Hematopoietic multipotent progenitor cell treated with erythropoietin and hydrocortisone succinate and interleukin-3 and kit ligand, for 15 days (in vitro differentiated cells): ENCODE measurements at places on chromosomes 16 and 17.
A peak's percentile ranks its signal among the peaks of the same experiment; 100 is the strongest.

DNA sequence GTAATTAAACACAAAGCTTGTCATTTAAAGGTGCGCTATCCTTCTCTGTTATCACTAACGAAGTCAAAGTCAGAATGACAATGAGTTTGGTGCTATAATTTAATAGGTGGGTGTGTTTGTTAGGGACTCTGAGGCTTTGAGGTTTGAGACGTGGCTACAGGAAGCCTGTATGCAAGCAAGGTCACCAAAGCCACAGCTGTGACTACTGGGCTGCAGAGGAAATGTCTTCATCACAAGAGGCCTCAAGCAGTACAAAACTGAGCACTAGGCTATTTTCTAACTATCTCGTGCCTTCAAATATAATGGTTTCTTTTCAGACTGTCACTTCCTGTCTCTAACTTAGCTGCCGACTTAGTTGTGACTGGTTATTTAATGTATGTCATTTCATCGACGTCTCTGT lies 141.2 kb downstream of the AATF start:
- no peak for DNase-seq

- peak; percentile 75 for DNase-seq
Measured at GRCh38 chr17:18141210-18141803, 32.8 kb downstream of the MYO15A start.

- no peak for DNase-seq
Measured at GRCh38 chr16:2712546-2712945, 7.5 kb downstream of the PRSS27 start.

- DNase-seq = no peak
Measured at GRCh38 chr16:57624044-57624688, 4.3 kb upstream of the ADGRG1 start.

DNA sequence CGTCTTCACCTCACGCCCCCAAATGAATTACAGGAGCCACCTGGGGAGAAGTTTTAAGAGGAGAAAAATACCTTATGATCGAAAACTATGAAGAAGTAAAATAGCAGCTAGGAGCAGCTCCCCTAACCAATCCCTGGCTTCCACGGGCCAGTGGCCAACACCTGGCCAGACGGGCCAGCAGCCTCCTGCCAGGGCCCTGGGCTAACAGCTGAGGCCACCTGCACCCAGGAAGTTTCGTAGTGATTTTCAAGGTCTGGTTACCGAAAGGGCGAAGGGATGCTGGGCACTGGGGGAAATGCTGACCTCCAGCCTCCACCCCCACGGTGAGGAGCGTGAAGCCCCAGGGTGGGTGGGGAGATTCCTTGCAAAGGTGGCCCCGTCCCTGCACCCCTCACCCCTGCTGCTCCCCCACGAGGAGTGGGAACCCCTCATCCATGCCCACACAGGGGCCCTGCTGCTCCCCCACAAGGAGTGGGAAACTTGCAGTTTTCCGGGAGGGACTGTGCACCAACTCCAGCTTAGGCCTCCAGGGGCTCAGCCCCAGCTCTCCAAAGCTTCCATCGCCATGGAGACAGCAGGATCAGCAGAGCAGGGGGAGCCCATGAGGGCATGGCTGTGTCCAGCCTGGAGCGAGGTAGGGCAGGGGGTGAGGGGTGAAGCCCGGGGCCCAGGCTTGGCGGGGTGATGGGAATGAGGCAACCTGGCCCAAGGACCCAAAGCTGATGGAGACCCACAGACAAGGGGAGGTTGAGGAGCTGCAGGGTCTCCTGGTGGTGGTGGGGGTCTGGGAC lies 31.9 kb upstream of the ACSF3 start:
- DNase-seq = no peak

DNA sequence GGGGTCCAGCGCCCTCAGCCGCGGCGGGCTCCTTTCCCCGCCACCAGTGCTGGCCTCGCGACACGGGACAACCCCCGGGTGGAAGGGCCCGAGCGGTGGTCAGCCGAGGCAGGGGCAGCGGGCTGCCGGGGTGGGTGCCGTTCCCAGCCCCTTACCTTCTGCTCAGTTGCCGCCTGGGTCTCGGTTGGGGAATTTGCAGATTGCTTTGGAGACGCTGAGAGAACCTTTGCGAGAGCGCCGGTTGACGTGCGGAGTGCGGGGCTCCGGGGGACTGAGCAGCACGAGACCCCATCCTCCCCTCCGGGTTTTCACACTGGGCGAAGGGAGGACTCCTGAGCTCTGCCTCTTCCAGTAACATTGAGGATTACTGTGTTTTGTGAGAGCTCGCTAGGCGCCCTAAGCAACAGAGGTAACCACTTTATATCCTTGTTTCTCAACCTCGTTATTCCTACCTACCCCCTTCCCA lies 381 bp downstream of the CTNS start:
- no peak for DNase-seq

DNA sequence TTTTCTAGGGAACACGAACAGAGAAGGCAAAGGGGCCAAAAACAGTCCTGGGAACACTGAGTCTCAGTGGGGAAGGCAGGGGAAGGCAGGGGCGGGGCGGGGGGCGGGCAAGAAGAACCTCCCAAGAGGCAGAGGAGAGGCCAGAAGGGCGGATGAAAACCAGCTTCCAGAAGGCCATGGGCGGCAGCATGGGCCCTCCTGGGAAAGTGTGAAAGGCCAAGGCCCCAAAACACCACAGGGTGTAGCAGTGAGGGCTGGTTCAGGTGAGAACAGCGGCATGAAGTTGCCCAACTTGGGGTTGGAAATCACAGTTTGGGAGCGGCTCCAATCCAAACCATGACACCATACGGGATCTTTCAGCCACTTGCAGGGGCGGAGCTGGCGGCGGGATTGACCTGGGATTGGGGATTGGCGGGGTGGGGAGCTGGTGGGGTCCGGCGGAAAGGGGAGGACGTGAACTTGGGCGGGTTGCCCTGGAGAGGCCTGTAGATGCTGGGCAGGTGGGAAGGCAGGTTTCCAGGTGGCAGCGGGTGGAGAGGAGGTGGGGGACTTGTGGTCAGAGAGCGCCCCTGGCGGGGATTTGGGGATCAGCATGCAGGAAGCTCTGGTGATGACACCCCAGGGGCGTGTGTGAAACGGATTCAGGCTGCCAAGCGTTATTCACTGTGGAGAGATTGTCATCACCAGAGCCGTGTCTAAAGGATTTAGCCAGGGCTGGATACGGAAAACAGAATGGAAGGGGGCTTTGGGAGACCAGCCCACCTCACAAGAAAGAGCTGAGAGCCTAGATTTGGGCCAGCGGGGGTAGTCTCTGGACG lies 80.9 kb downstream of the ARHGAP23 start:
- peak; percentile 85 for DNase-seq

DNA sequence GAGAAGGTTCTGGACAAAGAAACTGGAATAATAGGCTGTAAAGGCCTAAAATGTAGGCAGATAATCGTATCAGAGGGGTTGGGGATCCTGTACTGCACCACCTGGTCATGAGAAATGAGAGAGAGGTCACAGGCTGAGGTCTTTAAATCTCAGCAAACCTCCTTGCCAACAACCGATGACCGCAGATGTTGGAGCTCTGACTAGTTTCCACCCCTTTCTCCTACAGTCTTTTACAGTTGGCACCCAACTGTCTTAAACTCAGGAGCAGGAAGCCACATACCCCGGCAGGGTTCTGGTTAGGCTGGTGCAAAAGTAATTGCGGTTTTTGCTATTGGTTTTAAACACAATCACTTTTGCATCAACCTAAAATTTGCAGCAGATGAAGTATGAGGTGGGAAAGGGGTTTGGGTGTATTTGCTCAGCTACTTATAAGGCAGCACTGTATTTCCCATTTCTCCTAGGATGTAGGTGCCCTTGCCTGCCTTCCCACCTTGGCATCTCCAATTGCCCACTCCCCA lies 261.8 kb upstream of the MYOCD start:
- no peak for DNase-seq

GRCh38 chr16:70769131-70769530 lies 31.8 kb downstream of the VAC14 start:
- DNase-seq = no peak

DNA sequence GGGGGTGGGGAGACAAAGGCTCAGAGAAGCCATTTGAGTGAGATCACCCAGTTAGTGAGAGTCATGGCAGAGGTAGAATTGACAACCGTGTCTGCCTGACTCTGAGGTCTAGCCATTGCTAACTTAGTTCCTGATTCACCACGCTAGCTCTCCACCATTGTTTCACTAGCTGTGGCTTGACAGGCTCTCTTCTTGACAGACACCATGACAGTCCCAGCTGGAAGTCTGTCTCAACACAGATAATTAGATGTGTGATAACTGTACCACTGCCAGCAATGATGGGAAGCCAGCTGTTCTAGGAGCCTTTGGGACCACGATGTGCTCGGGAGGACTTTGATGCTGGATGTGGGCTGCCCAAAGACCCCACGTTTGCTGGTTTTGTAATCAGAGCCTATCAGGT lies 170.5 kb upstream of the CACNG3 start:
- no peak for DNase-seq

DNA sequence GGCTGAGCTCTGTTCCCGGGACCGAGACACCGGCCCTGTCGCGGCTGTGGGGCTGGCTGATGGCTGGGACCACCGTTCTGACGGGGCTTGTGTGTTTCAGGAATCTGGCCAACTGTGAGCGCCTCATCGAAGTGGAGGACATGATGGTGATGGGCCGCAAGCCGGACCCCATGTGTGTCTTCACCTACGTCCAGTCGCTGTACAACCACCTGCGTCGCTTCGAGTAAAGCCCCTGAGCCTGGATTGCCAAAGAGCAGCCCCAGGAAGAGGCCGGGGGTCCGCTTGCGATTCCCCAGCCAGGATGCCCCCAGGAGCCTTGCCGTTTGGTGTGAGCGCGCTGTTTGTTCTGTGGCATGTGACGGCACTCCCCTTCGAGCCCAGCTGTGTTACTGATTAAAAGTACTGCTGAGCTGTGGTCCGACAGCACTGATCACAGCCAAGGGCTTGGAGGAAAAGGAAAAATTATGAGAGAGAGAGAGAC lies 23.0 kb downstream of the SMTNL2 start:
- DNase-seq = no peak

GRCh38 chr17:8829036-8829941 lies 30.1 kb upstream of the MFSD6L start:
- DNase-seq = no peak

- no peak for DNase-seq
Measured at GRCh38 chr16:63461248-63461841, 1425.1 kb upstream of the CDH8 start.

- no peak for DNase-seq
Measured at GRCh38 chr17:28610376-28610775, 3.6 kb downstream of the RSKR start.

DNA sequence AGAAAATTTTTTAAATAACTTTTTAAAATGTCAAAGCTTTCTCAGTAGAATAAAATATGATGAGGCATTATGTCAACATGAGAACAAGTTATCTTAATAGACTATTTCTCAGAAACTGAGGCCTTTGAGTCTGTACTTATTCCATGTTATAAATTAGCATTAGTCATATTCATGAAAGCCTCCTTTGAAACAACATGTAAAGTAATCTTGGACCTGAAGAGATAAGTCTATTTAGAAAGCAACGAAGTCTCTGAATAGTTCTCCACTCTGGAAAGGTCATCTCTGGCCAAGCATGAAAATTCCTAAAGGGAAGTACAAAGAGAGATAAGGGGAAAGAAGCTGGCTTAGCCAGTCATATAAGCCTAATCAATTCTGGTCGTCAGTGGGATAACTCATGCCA lies 150.8 kb downstream of the CYB561 start:
- DNase-seq = no peak

- DNase-seq = no peak
Measured at GRCh38 chr16:84942786-84943185, 68.5 kb downstream of the ZDHHC7 start.

DNA sequence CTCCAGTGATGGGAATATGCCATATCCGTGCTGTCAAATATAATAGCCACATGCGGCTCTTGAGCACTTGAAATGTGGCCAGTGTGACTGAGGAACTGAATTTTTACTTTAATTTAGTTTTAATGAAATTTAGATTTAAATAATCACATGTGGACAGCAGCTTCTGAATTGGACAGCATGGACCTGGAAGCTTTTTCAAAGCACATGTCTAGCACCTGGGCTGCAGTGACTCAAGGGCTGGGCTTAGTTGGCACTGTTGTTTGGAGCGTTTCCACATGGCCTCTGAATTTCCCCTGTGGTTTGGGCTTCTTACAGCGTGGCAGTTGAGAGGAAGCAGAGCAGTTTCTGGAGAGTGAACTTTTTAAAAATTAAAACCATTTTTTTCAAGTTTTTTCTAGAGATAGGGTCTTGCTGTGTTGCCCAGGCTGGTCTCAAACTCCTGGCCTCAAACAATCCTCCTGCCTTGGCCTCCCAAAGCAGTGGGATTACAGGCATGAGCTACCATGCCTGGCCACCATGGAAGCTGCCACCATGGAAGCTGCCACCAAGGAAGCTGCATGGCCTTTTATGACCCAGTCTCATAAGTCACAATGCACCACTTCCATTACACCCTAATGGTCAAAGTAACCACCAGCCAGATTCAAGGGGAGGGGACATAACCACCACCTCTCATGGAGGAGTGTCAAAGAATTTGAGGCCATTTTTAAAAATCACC lies 6.7 kb upstream of the TOB1 start:
- DNase-seq = no peak

- no peak for DNase-seq
Measured at GRCh38 chr17:56665864-56666263, 72.4 kb downstream of the NOG start.

DNA sequence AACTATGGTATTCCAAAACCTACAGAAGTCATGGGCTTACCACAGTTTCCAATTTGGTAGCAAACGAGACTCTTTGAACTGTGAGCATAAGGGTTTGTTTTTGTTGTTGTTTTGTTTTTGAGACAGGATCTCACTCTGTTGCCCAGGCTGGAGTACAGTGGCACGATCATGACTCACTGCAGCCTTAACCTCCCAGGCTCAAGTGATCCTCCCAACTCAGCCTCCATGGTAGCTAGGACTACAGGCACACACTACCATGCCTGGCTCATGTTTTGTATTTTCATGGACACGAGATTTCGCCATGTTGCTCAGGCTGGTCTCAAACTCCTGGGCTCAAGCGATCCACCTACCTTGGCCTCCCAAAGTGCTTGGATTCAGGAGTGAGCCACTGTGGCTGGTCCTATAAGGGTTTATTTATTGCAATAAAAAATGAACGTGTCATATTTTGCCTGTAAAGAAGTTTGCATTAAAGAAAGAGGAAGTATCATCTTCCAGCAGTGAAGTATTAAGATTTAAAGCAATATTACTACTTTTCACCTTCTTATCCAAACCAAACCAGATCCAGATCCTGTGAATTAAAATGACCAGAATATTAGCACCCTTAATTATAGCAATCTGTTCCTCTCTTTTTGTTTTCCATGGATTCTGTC lies 37.2 kb downstream of the KCNJ2 start:
- no peak for DNase-seq

- DNase-seq = peak; percentile 77
Measured at GRCh38 chr16:711548-712320, 3.2 kb upstream of the METRN start.
